ENCODE measurements at places on chromosomes 4 and X.

GRCh38 chr4:138222046-138222445, 20.1 kb downstream of the SLC7A11 start:
- DNase-seq, result peak; percentile 9

DNA sequence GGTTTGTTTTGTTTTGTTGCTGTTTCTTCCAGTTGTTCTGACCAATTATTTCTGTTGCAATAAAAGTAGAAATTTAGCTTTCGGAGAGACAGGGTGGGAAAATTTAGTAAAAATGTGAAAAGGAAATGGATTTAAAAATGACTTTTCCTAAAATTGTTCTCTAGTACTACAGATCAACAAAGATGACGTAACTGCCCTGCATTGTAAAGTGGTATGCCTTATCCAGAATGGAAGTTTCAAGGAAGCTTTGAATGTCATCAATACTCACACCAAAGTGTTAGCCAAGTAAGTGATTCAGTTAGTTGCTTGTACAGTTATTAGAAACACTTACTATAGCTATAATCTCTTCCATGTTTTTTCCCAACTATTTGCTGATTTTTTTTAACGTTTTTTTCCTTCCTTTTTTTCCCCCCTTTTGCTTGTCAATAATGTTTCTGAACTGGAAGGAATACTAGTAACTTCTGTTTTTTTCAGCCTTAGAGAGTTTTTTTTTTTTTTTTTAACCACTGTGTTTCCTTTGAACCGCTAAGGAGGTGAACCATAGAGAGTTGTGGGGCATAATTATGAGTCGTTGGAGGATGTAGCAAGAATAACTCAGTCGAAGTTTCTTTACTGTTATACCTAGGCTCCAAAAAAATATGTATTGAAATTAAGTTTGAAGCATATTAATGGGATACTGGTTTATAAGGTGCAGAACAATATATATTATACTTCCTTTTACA, 2.2 kb downstream of the SRP72 start:
- DNase-seq, result no peak

DNA sequence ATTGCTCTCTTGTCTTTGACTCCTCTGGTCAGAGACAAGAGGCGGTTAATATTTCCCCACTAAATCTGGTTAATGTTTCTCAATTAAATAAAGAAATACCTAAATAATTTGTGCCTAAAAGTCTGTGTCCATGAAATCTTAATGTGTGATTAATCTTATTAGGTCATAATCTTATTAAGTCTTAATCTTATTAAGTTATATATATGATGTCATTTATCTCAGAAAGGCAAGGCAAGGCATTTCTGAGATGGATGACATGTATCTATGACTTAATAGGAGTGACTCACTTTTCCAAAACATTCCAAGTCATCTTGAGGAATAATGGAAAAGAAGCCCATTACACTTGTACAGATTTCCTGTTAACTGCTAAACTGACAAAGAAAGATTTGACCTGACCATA, 74.7 kb downstream of the TRAM1L1 start:
- no peak for DNase-seq

- DNase-seq, result no peak
These were observed 167.5 kb downstream of the PALLD start for GRCh38 chr4:168664242-168664891.

- DNase-seq, result no peak
These were observed 92.2 kb downstream of the PALLD start for GRCh38 chr4:168588916-168589531.
